ENCODE measurements at places on chromosomes 12 and 14.

DNA sequence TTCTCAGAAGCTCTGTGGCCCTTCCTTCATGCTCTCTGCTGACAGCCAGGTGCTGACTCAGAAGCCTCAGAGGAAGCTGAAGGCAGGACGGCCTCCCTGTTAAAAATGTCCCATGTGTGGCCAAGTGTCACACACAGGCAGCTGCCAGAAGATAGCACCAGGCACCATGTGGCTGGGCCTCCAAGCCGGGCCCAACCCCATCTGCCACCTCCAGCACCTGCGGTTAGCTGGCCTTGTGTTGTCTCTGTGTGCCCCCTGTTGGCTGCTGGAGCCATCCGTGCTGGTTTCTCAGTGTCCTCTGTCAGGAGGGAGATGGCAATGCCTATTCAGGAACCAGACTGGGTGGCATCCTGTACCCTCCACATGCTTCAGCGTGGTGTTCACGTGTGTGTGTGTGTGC, 63.2 kb downstream of the TSPAN11 start:
- no peak for DNase-seq

GRCh38 chr12:64054079-64054520, 168.0 kb downstream of the KICS2 start:
- no peak for DNase-seq

DNA sequence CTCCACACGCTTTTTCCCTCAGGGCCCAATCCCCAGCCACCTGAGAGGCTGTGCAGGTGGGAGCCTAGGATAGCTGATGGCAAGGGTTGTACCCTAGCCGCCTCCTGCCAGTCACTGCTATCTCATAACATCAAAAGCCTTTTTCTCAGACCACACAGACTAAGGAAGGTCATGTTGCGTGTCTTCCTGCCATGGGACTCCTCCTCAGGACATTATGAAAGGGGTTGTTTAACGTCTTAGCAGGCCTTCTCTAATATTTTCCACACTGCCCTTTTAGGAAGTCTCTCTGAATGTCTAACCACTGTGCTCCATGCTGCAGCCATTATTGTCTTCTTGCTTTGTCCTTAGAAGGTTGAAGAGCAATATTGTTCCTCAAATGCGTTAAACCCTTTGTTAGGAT, 7.6 kb upstream of the SMUG1 start:
- DNase-seq: no peak

GRCh38 chr12:19718401-19718800, 279.1 kb downstream of the AEBP2 start:
- DNase-seq: no peak

DNA sequence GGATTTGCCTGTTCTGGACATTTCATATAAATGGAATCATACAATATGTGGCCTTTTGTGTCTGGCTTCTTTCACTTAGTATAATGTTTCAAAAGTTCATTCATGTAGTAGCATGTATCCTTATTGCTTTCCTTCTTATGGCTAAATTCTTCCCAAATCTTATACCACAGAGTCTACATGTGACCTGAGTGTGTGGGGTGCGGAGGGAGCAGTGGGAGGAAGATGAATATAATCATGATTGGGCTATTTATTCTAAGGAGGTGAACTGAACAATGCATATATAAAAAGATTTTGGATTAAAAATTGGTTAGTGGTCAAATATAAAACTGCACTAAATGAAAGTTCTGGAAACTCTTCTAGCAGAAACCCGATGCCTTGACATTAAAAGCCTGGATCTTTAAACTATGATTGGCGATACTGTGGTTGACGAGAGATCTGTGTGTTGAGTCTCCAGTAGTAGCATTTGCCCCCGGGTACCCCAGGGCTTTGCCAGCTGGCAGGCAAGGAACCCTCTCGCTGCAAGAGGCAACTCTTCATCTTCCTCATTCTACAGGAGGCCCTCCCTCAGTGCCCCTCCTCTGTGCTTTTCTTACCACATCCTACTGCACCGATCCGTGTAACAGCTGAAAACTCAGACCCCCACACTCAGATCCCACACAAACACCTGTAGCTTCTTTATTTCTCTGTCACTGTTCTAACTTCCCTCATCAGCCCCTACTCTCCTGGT, 2.6 kb downstream of the CYP46A1 start:
- DNase-seq: no peak

GRCh38 chr14:90544971-90545370, 148.1 kb downstream of the CALM1 start:
- no peak for DNase-seq

DNA sequence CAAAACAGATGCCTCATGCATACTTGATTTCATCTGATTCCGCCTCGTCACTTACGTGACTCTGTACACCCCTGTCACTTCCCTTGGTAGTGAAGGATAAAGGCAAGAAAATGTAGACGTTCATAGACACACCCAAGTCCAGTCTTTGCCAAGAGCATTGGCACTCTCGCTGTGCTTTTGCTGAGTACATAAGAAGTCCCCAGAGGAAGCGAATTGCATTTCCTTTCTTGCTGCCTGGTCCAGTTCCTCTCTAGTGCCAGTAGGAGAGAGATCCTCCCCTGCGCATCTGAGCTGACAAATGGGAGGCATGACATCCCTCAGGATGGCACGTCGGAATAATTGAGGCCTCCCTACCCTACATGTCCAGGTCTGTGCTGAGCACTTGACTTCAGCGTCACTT, 21.3 kb upstream of the RIN3 start:
- no peak for DNase-seq

- no peak for DNase-seq
Measured at GRCh38 chr12:29844667-29845066, 60.9 kb upstream of the TMTC1 start.

DNA sequence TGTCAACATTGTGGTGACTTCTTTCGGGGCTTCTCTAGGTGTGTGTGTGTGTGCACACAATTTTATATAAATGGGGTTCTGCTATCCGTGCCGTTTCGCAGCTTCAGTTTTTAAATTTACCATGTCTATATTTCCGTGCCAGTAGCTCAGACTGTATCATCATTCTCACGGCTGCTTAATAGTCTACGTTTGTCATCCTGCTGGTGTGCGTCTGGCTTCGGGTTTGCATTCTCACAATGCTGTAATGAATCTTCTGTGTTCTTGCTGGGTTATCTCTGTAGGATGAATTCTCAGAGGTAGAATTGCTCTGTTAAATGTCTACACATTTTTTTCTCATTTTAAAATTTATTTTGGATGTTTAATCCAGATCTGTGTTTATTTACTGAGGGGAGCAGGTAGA, 73.6 kb downstream of the ADGRD1 start:
- DNase-seq: no peak

DNA sequence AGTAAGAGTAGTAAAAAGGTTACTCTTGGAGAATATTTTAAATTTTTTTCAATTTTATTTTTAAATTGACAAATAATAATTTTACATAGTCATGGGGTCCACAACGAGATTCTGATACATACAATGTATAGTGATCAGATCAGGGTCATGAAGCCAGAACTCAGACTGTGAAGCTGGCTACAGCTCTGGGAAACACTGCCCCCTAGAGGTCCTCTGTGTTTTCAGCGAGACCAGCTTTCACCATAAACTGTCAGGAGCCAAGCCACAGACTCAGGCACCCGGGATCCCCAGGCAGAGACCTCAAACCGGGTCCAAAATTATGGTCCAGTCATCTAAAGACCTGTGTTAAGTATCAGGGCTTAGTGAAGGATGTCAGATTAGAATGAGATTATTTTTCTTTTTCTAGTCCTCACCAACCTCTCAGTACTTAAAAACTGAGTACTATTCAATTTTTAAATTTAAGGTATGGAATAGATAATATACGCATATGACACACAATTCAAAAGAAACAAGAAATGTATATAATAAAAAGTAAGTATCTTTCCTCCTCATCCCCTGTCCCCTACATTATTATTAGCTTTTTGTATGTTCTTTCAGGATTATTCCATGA, 397.1 kb downstream of the MDGA2 start:
- DNase-seq: no peak

DNA sequence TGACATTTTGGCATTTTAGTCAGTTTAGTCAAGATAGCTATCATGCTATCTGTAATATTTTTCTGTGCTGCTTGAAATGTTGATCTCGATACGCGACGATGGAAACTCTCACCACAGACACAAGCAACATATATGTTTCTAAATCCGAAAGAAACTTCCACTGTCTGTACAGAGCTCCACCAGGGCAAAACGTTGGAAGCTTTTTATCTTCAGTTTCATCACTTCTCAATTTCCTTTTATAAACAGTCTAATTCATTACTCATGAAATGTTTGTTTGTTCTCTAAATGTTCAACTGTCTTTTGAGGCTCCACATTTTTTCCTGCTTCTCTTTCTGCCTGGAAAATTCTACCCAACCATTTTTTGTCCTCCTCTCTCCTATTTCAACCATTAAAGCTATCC, 737.6 kb downstream of the SLC16A7 start:
- DNase-seq: no peak

GRCh38 chr12:47832263-47832933, 12.7 kb upstream of the HDAC7 start:
- no peak for DNase-seq

GRCh38 chr12:93440043-93440835, 1.5 kb downstream of the UBE2N start:
- DNase-seq: no peak

GRCh38 chr12:62123721-62124203, 136.4 kb upstream of the USP15 start:
- peak; percentile 34 for DNase-seq

GRCh38 chr12:122265886-122266229, 436 bp downstream of the VPS33A start:
- DNase-seq: peak; percentile 4

DNA sequence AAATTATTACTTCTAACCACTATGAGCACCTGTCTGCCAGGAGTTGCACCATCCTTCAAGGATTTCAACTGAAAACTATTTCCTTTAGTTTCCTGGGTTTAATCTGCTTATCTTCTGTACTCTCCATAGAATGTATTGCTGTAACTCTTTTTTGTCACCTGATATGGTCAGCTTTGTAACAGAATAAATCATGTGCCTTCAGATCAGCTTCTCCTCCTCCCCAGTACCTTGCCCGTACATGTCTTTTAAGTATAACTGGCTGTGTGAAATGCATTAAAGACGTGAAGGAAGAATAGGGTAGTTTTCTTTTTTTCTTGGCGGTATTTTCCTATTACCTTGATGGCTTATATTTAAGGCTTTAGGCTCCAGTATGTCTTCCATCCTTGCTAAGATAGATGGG, 200.3 kb upstream of the NAV3 start:
- no peak for DNase-seq

GRCh38 chr14:54652605-54653052, 85.7 kb downstream of the SAMD4A start:
- no peak for DNase-seq

All from non-pigmented ciliary epithelial cell (primary cell).